ENCODE measurements at places on chromosomes 2 and 18.

DNA sequence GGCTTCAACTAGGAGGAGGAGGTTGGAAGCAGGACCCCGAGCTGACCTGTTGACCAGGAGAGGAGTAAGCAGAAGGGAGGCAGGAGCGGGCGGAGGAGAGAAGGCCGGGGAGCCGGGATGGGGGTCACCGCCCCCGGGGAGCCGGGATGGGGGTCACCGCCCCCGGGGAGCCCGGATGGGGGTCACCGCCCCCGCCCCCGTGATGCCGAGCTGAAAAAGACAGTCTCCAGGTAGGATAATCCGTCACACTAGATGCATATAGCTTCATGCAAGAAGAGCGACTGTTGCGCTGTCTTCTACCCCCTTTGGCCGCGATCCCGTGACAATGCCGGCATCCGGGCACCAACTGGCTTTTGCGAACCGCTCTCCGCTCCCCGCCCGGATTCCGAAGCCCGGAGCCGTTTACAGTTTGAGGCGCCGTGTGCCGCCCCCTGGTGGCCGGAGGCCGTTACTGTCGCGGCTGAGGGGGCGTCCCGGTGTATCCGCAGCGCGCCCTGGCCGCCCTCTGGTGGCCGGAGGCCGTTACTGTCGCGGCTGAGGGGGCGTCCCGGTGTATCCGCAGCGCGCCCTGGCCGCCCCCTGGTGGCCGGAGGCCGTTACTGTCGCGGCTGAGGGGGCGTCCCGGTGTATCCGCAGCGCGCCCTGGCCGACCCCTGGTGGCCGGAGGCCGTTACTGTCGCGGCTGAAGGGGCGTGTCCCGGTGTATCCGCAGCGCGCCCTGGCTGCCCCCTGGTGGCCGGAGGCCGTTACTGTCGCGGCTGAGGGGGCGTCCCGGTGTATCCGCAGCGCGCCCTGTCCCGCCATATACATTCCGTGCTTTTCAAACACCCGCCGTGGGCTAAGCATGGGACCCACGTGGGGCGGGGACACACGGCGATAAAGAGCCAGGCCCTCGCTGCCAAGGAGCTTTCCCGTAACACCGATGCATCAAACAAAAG is 89.6 kb downstream of the ACTR3 start:
- DNase-seq, result peak; percentile 52

DNA sequence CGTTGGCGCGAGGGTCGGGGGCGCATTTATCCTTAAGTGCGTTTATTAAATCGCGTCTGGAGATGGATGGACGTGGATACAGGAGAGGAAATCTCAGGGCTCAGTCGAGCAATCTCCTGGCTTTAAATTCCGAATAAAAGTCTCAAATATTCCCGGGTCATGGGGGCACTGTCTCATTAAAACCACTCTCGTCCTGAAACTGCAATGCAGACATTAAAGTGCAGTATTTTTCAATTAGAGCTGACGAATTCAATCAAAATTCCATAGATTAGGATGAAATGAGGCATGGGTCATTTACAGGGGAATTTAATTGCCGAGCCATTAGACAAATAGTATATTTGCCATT is 10.7 kb upstream of the GBX2 start:
- no peak for DNase-seq

- DNase-seq, result no peak
Measured at GRCh38 chr2:200498402-200499162, 11.3 kb downstream of the KCTD18 start.

GRCh38 chr2:147718831-147719230 is 126.0 kb upstream of the ACVR2A start:
- DNase-seq, result no peak

- no peak for DNase-seq
Measured at GRCh38 chr18:33735428-33735827, 157.4 kb downstream of the ASXL3 start.

- DNase-seq, result no peak
Measured at GRCh38 chr18:45713239-45713638, 10.7 kb upstream of the SLC14A1 start.

GRCh38 chr2:118371515-118371914 is 283.2 kb downstream of the INSIG2 start:
- no peak for DNase-seq

GRCh38 chr2:201256082-201256481 is 4.3 kb upstream of the CASP8 start:
- no peak for DNase-seq

- no peak for DNase-seq
Measured at GRCh38 chr18:77701977-77702376, 452.3 kb downstream of the GALR1 start.

DNA sequence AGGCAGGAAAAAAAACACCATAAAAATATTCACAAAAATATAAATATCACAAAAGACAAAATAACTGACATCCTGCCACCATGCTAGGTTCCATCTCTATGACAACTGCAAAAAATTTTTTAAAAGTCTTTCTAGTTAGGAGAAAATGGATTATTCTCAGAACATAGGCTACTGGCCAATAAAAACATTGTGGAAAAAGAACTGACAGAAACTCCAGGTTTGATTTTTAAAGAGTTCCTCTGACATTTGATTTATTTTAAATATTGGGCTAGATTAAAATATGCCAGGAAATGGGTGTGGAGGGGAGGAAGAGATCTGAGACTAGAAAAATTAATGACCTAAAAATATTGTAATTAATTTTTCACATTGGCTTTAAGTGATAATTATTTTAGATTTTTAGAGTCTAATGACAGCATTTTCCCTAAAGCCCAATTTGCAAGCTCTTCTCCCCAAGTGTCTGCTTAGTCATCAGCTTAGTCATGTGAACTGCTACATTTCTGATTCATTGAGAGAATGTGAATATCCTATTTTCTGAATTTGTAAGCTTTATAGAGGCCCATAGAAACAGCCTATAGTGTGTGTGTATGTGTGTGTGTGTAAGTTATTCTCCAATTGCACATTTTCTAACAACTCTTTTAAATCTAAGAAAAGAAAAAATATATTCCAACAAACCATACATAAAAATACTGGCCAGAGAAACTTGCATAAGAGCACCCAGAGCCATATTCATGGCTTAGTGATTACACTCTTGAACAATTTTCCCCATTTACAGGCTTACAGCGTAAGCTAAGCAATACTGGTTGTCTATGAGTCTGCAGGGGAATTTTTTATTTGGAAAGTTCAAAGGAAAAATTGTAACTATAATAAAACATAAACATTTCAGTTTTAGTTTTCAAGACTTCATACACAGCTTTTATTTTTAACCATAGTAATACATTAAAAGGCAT is 48.4 kb downstream of the TMEFF2 start:
- no peak for DNase-seq

DNA sequence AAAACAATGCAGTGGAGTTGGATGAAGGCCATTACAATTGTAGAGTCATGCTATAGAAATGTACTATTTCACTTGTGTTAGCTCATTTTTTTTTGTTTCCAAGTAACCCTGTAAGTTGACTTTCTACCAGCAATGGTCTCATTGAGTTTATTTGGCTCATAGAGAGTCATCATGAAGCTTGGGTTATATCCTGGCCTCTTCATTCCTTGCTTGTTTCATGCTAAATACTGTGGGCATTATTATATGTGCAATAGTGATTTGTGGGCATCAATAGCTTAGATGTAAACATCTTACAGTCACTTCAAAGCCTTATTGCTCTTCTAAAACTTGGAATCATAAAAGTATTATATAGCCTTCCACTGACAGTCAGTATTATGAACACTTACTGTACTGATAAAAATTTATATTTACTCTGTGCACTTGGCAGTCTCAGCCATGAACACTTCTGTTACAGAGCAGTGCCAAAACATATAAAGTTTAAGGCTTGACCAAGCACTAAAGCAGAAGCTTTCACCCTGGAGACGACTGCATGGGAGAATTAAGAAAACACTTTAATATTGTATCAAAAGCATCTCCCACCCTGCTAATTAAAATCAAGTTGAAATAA is 751.2 kb downstream of the SATB2 start:
- no peak for DNase-seq

DNA sequence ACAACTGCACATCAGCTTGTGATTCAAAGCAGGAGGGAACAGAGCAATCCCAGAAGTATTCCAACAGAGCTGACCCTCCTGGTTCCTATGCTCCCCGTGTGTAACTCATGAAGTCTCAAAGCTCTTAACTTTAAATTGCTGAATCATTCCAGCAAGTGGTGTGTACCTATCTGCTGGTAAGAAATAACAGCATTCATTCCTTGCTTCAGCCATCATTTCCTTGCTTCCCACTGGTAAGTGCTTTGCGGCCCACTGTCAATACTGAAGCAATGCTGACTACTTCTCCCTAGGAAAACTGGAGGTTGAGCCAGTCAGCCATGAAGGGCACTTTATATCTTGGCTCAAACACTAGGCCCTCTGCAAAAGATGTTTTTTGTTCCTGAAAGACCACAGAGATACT is 222.4 kb downstream of the EXOC6B start:
- DNase-seq, result no peak

DNA sequence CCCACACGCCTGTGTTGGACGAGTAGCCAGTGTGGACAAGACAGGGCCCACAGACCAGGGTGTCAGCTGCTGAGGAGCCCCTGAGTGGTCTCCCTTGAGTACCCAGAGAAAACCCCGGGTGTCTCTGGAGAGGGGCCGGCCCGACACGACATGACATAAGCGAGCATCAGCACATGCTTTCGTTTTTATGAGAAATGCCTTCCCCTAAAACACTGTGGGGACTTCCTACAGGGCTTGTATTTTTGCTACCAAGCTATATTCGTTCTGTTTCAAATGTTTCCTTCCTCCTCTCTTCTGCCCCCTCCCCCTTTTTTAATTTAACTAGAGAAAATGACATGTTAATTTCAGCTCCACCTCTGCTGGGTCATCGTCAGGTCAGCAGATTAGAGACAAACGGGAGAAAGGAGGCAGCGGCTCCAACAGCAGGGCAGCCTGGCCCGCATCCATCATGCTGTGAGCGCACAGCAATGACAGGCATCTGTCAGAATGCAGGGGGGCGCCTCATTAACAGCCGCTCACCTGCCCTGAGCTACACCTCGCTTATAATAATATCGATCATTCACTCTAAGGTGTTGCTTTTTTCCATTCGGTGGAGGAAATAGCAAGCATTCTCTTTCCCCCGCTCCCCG is 286.2 kb downstream of the ZNF516 start:
- no peak for DNase-seq

DNA sequence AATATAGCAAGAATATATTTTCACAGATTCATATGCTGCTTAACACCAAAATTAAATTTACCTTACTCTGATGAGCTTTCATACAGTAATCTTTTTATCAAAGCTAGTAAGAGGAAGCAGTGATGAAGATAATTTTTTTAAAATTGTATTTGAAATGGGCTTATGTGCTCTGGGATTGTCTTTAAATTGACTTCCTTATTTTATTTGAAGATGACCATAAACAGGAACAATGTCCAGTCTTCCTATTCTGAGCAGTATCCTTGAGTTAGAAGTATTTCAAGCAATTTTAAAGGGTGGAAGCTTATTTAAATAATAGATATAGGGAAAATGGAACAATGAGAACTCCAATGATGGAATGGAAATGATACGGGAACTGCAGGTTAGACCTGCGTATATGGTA is 211.6 kb downstream of the MCFD2 start:
- DNase-seq, result no peak

DNA sequence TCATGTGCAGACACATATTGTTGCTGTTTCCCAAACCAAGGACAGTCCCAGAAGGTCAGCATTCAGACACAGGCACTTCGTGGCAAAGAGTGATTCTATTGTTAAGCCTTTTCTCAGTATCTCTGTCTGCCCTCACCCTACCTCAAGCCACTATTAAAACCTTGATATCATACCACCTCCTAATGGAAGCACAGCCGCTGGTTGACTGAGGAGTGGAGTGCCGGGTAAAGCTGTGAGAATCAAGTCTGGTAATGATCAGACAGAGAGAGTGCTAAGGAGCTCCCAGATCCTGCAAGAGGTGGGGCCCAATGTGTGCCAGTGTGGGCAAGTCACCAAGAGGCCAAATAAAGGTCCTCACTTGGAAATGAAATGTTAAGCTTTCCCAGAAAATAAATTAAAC is 819.5 kb downstream of the BCL11A start:
- DNase-seq, result no peak

GRCh38 chr2:88638743-88639142 is 11.5 kb upstream of the EIF2AK3 start:
- DNase-seq, result no peak

- DNase-seq, result no peak
Measured at GRCh38 chr2:101160454-101160853, 9.3 kb upstream of the TBC1D8 start.

DNA sequence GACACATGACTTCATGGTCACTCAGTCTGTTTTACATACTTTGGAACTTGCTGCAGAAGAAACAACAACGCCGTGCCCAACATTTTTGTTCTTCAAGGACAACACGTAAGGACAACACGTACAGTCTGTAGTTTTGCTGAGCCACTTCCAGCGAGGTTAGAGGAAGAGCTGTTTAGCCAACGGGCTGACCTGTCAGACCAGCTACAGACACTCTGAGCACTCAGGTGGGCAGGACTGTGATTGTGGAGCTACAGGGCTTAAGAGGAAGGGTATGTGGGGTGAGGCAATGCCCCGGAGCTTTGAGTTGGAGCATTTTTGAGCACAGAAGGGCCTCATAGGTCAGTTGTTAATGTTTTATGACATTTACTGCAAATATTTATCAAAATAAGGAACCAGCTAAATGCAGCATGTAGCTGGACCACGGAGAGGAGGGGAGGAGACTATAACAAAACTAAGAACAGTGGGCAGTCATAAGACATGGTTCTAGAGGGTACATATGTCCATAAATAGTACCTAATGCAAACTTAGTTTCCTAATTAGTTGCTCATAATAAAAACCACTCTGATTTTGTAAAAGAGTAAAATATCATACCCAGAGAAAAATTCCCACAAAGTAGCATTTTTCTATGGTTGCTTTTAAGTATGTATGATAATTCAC is 26.3 kb upstream of the NPC1 start:
- DNase-seq, result no peak

- no peak for DNase-seq
Measured at GRCh38 chr2:223262946-223263345, 211.0 kb downstream of the KCNE4 start.

DNA sequence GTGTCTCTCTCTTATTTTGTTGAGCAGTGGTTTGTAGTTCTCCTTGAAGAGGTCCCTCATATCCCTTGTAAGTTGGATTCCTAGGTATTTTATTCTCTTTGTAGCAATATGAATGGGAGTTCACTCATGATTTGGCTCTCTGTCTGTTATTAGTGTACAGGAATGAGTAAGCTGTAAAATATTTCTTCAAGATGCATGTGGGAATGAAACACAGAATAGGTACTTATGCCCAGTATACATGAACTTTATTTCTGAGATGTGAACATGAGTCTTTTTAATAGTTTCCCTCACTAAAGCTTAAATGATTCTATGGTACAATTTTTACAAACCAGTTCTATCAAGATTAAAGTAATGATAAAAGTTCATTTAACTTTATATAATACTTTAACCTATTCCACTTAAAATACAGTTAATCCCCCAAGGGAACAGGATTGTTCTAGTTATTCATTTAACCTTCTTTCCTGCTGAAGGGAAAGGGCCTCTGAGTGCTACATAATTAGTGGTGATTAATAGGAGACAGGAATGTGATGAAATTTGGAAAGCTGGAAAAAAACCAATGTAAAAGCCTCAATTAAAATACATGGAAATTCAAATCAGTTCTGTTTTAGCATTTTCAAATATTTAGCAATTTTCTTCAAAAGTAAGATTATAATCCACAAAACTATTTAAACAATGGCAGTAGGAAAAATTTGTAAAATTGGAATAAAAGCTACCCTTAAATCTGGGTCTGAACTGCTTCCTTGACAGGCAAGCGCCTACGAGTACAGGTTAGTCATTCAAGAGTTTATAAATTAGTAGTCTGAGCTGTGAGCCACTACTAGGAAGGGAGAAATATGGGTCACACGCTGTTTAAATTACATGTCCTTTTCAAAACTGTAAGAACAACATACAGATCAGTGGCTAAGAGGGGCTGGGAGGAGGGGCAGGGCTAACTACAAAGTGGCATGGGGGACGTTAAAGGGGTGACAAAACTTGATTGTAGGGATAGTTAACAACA is 28.9 kb downstream of the SPIRE1 start:
- no peak for DNase-seq
